Prostate gland (tissue), 2 donors: ENCODE measurements at places on chromosomes 7 and 10.

GRCh38 chr7:66348531-66348930, 143.4 kb downstream of the TPST1 start:
- no peak for DNase-seq

- peak; percentile 13 for DNase-seq
Measured at GRCh38 chr7:108094933-108095710, 35.0 kb downstream of the LAMB4 start.

GRCh38 chr7:105990727-105991453, 27.8 kb downstream of the CDHR3 start:
- no peak for DNase-seq

GRCh38 chr7:54189330-54189729, 352.8 kb upstream of the VSTM2A start:
- DNase-seq = no peak

DNA sequence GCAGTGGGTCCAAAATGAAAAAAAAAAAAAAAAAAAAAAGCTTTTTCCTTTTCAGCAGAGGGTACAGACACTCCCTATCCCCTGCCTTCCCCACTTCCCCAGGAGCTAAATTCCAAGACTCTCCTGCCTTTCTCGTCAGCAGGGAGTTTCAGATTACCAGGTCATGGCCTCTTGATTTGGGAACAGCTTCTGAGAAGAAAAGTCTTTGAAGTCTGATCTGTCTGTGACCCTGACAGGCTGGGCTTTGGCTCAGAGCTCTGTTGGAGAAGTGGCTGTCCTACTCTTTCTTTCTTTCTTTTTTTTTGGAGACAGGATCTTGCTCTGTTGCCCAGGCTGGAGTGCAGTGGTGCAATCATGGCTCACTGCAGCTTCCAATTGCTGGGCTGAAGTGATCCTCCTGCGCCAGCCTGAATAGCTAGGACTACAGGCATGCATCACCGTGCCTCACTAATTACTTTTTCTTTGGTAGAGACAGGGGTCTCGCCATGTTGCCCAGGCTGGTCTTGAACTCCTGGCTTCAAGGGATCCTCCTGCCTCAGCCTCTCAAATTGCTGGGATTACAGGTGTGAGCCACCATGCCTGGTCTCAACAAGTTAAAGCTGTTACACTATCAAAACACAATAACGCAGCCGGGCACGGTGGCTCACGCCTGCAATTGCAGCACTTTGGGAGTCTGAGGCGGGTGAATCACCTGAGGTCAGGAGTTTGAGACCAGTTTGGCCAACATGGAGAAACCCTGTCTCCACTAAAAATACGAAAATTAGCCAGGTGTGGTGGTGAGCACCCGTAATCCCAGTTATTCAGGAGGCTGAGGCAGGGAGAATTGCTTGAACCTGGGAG, 59.9 kb downstream of the COL26A1 start:
- DNase-seq = no peak

- DNase-seq = no peak
Measured at GRCh38 chr7:52897713-52898112, 137.7 kb upstream of the POM121L12 start.

DNA sequence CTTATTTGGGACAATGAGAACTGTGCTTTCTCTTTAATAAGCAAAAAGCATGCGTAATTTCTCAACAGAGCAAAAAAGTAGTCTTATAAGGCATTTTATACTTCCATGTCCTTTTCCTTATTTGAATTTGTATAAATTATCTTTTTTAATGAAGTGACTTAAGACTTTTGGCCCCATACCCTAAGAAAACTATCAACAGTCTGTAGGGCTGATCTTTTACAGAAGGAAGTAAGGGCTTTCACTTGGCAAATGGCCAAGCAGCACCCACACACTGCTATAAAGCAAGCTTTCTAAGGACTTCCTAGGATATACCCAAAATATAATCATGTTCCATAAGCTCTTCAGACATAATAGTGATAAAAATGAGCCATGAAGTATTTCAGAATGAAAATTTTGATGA, 3.4 kb downstream of the CRPPA start:
- DNase-seq = no peak

GRCh38 chr7:116511552-116512519, 12.3 kb downstream of the CAV2 start:
- DNase-seq = no peak

GRCh38 chr7:84663224-84663623, 468.6 kb upstream of the SEMA3A start:
- DNase-seq = no peak

DNA sequence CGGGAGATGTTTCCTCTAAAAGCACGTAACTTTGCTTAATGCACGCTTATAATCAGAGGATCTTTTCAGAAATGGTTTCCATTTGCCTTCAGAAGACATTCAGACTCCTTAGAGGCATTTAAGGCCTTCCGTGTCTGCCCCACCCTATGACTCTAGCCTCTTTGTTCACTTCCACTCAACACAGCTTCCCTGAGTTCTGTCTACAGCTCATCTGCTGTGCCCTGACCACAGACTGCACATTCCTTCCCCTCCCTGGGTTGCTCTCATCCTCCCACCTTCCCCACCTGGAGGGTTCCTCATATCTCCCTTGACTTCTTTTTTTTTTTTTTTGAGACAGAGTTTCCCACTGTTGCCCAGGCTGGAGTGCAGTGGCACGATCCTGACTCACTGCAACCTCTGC, 16.6 kb downstream of the FBH1 start:
- no peak for DNase-seq

DNA sequence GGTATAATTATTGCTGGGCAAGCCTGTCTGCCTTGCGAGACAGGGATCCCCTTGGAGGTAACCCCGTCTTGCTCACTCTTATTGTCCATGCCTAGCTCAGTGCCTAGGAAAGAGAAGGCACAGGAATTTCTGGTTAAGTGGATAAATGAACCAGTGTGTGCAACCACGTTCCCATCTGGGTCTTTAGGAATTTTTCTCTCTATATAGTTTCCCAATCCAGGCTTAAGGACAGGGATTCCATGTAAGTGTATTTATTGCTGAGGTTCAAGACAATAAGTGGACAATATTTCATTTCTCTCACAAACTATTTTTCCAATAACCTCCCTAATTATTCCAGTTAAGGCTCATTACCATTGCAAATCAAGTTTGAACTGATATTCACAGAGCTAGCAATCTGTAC, 8.9 kb upstream of the ADAM12 start:
- DNase-seq = no peak

- DNase-seq = no peak
Measured at GRCh38 chr7:48610705-48611104, 313.6 kb upstream of the CDC14C start.

DNA sequence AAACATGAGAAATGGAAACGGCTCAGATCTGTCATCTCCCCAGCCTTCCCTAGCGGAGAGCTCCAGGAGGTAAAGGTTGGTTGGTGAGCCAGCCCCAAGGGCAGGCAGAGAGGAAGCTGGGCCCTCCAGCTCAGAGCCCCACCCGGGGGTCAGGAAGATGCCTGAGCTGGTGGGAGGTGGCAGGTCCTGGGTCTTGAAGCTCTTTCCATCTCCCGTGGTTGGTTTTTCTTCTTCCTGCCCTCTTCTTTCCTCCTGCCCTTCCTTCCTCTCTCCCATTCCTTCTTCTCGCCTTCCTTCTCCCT, 384.2 kb upstream of the FOXK1 start:
- DNase-seq = no peak

- DNase-seq = no peak
Measured at GRCh38 chr7:46349490-46349889, 428.4 kb upstream of the IGFBP3 start.

DNA sequence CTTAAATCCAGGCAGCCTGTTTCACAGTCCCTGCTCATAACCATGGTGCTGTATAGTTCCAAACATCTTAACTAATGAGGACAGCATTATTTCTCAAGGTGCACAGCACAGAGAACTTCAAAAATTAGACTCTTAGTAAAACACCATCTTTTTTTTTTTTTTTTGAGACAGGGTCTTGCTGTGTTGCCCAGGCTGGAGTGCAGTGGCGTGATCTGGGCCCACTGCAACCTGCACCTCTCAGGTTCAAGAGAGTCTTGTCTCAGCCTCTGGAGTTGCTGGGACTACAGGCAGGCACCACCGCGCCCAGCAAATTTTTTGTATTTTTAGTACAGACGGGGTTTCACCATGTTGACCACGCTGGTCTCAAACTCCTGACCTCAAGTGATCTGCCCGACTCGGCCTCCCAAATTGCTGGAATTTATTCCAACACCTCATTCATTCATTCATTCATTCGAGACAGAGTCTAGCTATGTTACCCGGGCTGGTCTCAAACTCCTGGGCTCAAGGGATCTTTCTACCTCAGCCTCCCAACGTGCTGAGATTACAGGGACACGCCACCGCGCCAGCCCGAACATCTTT, 507 bp upstream of the TMEM254 start:
- no peak for DNase-seq

DNA sequence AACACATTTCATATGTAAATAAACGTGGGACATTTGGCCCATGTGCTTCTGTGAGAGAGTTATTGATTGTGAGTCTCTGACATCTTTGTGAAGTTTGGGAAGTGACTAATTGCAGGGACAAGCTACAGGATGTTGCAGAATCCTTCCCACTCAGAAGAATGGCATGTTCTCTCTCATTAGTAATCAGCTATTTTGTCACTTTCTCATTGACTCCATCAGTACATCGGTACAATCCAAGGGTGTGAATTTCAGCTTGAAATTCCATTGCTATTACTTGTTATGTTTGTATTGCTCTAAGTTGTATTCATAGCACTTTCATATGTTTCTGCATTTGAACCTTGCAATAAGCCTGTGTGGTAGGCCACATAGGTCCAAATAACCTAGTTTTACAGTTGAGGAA, 100.0 kb upstream of the KCNMA1 start:
- DNase-seq = no peak

- DNase-seq = no peak
Measured at GRCh38 chr10:3180355-3181025, 7.9 kb upstream of the PITRM1 start.

- DNase-seq = no peak
Measured at GRCh38 chr7:23108995-23109394, 3.4 kb downstream of the KLHL7 start.

DNA sequence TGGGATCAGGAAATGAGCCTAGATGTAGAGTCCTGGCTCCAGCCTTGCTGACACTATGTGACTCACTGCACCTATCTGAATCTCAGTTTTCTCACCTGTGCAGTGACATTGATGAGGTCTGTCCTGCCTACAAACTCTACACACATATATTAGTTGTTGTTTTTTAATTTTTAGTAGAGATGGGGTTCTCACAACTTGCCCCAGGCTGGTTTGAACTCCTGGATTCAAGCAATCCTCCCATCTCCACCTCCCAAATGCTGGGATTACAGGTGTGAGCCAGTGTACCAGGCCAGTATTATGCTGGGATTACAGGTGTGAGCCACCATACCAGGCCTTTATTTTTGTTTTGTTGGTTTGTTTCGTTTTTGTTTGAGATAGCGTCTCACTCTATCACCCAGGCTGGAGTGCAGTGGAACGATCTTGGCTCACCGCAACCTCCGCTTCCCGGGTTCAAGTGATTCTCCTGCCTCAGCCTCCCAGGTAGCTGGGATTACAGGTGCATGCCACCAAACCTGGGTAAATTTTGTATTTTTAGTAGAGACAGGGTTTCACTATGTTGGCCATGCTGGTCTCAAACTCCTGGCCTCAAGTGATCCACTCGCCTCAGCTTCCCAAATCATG, 11.8 kb upstream of the DDIT4 start:
- DNase-seq = no peak

GRCh38 chr7:25500393-25500921, 272.2 kb upstream of the NPVF start:
- no peak for DNase-seq

GRCh38 chr7:27241189-27242056, 1.2 kb upstream of the EVX1 start:
- DNase-seq = no peak

- no peak for DNase-seq
Measured at GRCh38 chr7:100539436-100540006, 518 bp downstream of the AGFG2 start.

DNA sequence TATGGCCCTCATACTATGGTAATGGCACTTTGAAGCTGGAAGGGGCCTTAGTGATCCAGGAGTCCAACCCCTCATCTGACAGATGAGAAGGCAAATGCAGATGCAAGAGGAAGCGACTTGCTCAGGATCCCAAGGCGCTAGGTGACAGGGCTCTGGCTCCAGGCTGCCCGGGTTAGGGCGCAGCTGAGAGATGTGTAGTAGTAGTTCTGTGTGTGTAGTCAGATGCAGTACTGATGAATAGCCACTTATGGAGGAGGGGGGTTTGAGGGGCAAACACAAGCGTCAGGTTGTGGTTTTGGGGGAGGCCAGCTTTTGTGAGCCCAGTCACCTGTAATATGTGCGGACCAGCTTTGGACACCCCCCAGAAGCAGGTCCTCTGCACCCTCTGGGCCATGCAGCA, 4.8 kb downstream of the ADRA2A start:
- no peak for DNase-seq

- DNase-seq = no peak
Measured at GRCh38 chr7:73963252-73963822, 64.6 kb upstream of the ELN start.

DNA sequence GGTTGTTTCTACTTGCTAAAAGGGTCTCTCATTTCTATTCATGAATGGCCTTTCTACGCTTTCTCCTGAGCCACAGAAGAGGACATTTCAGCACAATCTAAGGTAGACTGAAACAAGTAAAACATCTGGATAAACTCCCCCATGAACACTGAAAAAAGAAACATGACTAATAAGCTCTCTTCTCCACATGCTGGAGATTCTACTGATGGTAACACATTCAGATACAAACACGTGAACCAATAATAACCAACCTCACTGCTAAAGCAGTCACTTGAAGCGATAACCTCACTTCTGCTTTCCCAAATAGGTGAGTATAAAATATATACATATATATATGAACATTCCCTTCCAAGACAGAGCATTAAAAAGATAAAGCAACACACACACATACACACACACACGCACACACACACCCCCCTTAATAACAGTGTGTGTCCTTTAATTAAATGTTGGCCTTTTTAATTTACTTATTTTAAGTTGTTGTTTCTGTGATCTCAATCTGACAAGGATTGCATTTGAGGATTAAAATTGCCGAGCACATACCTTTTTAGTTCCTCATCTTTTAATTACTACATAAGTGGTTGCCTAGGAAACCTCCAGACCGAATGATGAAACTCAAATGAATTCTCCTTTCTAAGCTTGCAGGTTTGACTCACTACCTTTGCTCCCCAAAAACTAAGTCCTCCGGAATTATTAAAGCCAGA, 292.4 kb upstream of the KLF14 start:
- DNase-seq = no peak

GRCh38 chr7:45564886-45565455, 9.2 kb upstream of the ADCY1 start:
- DNase-seq = no peak

DNA sequence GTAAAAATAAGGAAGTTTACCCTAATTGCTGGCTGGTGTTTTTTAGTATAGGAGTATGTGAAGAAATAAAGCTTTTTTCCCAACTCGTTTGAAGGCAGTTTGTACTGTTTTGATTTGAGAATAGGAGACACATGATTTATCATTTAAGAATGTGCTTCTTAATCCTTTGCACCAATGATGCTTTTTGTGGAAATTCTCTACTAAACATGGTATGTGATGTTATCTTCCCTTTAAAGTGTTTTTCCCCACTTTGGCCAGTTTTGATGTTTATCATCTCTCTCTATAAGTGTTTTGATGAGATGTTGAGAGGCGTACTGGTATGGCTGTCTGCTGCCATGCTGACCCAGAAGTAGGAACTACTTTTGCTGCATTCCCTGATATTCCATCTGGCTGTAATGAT, 85.1 kb downstream of the SUGCT start:
- no peak for DNase-seq
